ENCODE measurements at places on chromosomes 5 and 9.
A peak's percentile ranks its signal among the peaks of the same experiment; 100 is the strongest.

GRCh38 chr5:148540647-148541046, 113.7 kb downstream of the HTR4 start:
- DNase-seq, result no peak

GRCh38 chr9:126773004-126773607, 31.7 kb upstream of the ZBTB43 start:
- peak; percentile 51 for DNase-seq

DNA sequence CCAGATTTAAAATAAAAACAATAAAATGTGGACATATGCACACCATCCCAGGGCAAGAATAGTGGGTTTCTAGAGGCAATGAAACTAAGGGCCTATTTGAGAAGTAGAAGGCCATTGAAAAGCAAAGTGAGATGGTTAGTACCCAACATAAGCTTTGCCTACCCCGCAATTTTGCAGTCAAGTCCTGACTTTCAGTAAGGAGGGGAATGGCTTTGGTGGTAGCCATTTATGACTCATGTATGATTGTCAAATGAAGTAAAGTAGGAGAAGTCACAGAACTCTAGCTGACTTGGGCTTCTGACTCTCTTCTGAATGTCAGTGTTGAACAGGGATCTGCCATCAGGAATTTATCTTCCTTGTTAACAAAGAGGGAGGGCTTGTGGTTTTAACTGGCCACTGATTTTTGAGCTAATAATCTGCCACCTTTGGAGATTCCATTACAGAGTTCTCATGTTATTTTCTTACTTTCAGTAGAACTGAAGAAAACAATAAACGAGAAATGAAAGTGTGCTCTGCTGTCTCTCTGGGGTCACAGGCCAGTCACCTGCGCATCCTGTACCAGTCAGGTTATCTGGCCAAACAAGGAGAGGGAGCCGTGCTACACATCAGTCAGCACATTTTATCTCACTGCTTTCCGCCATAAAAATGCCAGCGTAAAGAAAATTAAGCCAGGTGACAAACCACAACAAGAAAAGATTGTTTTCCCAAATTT, 14.3 kb upstream of the SNCAIP start:
- no peak for DNase-seq

DNA sequence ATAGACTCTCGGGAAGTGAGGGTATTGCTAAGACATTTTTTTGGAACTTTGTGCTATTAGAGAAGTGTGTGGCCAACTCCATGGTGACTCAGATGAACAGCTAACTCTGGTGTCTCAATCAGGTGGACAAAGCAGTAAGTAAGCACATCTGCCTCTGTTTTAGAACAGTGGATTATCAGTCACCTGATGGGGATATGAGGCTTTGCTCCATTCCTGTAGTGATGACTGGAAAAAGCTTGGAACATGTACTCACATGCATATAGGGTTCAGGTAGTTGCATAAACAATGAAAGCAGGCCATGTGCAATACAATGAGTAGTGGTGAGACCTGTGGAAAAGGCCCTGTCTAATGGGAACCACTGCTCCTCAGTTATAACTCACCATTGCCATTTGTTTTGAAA, 168.2 kb upstream of the FBN2 start:
- DNase-seq, result no peak

GRCh38 chr5:175246242-175246888, 197.6 kb downstream of the DRD1 start:
- DNase-seq, result no peak

- no peak for DNase-seq
Observed at GRCh38 chr9:18294229-18294628, 179.7 kb upstream of the ADAMTSL1 start.

DNA sequence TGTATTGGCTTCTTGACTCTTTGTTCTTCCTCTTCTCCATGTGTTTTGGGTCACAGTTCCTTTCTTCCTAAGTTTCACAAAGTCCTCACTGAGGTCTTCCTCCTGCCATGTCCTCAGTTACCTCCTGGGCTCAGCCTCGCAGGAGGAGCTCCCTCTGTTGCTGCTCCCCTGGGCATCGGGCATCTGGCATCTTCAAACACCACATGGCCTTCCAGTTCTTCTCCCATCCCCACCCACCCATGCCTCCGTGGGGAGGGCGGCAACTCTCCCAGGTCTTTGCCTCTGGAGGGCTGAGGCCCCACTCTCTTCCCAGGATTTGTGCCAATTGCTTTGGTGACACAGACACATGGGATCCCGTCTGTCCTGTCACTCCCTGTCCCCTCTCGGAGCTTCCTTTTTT, 22.8 kb downstream of the MRPL36 start:
- DNase-seq, result no peak

DNA sequence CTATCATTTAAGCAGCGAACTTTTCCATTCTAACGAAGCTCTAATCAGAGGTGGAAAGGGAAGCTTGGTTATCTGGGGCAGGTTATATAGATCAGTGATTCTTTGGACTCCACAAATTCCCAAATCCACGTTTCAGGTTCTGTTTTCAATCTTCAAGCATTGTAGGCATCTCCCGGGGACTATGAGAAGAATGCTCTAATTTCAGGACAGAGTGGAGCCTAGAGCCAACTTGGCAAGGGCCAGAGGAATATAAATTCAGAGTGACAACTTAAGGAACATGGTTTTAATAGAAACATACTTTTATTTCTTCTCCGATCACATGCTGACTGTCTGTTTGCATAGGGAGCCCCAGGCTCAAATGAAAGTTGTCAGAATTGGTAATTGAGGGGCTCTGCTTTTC, 514.0 kb upstream of the KLF4 start:
- no peak for DNase-seq

All from hematopoietic multipotent progenitor cell treated with erythropoietin and hydrocortisone succinate and interleukin-3 and kit ligand, for 4 days (in vitro differentiated cells).